Natural killer cell treated with Interleukin-12 subunit alpha and Interleukin-12 subunit beta and Interleukin-15 and Interleukin-18, amount 100 ng/mL, for 72 hours (primary cell): ENCODE measurements at places on chromosomes 5 and 9.

DNA sequence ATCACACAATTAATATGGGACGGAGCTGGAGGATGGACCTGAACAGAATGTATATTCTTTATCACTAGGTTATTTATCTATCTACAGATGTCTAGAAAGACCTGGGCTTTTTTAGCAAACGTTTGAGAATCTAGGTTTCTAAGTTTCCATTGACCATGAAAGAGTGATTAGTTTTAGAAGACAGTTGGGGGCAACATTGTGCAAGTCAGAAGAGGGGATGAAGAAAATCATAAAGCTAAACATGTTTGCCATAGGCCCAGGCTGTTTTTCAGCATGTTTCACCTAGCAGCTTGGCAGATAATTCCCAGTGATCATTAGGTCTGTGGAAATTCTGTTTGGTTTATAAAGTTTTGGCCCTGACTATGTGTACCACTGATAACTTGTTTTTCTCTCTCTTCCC lies 44.1 kb upstream of the CDKN2B start:
- no peak for DNase-seq

DNA sequence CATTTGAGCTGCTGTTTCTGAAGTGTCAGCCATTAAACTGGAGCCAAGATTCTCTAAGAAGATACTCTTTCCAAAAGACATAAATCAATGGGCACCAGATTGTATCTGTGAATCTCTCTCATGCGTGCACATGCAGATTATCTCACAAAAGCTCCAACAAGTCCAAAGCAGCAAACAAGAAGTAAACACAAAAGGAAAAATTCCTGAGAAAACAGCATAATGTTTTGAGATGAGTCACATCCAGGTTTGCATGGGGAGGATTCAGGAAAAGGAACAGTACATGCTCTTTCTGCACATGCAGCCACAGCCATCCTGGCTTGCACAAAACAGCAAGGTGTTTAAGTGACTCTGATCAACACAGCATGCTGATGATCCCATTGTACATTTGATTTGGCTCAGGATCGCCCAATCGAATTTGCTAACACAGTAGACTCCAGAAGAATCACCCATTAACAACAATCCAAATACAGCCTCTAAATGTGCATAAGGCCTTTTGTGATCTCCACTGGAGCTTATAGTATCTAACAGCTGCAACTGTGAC lies 143.1 kb downstream of the ELAVL2 start:
- no peak for DNase-seq

DNA sequence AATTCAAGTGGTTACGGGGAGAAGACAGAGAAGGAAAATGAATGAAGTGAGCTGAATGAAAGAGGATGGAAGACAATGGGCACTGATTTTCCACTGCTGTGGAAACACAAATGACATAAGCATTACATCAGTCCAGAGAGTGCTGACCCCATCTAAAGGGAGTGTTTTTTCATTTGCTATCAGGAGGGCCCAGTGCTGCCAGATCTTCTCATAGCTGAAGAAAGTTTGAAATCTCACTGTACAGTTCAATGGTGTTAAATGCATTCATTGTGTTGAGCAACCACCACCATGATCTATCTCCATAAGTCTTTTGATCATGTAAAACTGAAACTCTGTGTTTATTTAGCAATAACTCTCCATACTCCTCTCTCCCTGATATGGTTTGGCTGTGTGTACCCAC lies 41.5 kb upstream of the STARD4 start:
- DNase-seq, result no peak

GRCh38 chr5:178192244-178192643 lies 5.1 kb upstream of the GMCL2 start:
- DNase-seq, result no peak

GRCh38 chr5:25090275-25090674 lies 445.5 kb upstream of the CDH10 start:
- no peak for DNase-seq

- DNase-seq, result no peak
These were observed 21.2 kb downstream of the S1PR3 start for GRCh38 chr9:89012294-89013042.

DNA sequence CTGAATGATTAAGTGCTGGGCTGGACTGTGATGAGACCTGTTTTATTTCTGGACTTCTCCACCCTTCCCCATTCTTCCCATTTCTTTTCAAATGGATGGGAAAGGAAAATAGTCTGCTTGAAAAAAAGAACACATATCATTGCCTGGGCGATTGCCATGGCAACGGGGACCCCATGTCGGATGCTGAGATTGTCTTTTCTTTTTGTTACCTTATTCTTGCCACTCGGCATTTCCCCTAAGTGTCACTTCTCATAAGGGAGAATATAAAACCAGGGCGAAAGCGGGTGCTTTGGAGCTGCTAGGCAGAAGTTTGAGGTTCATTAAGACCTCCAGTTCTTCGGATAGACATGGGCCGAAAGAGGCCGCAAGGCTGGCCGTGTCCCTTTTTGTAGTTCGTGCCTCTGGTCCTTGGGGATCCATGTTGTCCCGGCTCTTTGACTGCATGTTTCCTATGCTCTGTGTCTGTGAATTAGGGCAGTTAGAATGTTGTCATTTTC lies 763 bp downstream of the FGD3 start:
- DNase-seq, result no peak

DNA sequence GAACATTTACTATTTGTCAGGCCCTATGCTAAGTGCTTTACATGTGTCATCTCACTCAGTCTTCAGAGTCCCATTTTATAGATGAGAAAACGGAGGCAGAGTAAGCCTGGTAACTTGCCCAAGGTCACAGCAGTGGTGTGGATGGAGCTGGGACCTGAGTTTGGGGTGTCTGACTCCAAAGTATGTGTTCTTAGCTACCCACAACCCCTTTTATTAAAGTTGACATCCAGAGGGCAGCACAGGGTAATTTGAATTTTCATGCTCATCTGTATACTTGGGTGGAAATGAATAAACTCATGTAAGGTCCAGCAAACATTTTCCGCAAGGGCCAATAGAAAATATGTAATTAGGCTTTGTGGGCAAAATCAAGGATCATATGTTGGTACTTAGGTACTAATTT lies 93.4 kb upstream of the SLC25A48 start:
- DNase-seq, result no peak

GRCh38 chr9:108049671-108050494 lies 560.3 kb upstream of the KLF4 start:
- no peak for DNase-seq
